Midbrain (tissue), 1 donor: ENCODE measurements at places on chromosomes 11 and 22.

- no peak for DNase-seq
Observed at GRCh38 chr11:17612221-17613188, 65.4 kb downstream of the OTOG start.

- no peak for DNase-seq
Observed at GRCh38 chr11:132638423-132638822, 893.9 kb downstream of the OPCML start.

DNA sequence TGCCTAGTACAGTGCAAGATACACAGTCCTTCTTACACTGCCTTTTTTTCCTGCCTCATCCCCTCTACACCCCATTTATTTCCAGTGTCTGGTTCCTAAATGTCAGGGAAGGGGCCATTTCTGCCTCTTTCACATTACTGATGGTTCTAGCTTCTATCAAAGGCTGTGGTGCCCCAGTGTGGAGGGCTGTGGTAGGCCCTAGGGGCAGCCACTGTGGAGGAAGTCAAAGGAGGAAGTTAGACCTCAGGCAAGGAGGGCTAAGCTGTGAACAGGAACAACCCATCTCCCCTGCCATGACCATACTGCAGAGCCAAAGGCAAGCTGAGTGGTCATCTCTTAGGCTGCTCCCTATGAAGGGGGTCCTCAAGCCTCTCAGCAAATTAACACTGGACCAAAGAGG lies 81.9 kb upstream of the CRTAM start:
- no peak for DNase-seq

DNA sequence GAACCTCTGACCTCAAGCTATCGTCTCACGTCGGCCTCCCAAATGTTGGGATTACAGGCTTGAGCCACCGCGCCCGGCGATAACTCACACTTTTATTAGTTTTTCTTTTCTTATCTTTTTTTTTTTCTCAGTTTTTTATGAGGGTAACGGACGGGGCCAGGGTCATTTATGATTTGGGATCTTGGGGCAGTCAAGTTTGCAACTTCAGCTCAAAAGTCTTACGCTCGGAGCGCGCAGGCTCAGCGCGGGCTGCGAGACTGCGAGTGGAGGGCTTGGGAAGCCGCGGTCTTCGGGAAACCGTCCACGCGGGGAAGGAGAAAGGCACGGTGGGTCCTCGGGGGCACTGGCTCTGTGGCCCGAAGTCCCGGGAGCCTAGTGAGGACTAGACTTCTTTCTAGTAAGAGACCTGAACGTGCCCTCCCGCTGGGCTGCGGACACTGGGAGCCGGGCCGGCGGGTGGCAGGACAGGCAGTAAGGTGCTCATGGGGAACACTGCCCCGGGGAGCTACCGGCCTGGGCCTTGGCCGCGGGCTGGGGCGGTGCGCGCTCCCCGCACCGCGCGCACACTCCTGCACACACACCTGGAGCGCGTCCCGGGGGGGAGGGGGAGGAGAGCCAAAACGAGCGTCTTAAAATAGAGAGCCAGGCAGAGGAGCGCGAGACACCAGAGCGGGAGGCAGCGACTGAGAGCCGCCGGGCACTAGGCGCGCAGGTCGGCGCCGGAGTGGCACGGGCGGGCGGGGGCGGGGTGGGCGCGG lies 476 bp upstream of the BARX2 start:
- DNase-seq = no peak
